ENCODE measurements at places on chromosomes 2 and 18. TPM values are rescaled to one million over a fixed set of nuclear protein-coding genes. Genes with fewer than 3 reads are reported as not detected.

DNA sequence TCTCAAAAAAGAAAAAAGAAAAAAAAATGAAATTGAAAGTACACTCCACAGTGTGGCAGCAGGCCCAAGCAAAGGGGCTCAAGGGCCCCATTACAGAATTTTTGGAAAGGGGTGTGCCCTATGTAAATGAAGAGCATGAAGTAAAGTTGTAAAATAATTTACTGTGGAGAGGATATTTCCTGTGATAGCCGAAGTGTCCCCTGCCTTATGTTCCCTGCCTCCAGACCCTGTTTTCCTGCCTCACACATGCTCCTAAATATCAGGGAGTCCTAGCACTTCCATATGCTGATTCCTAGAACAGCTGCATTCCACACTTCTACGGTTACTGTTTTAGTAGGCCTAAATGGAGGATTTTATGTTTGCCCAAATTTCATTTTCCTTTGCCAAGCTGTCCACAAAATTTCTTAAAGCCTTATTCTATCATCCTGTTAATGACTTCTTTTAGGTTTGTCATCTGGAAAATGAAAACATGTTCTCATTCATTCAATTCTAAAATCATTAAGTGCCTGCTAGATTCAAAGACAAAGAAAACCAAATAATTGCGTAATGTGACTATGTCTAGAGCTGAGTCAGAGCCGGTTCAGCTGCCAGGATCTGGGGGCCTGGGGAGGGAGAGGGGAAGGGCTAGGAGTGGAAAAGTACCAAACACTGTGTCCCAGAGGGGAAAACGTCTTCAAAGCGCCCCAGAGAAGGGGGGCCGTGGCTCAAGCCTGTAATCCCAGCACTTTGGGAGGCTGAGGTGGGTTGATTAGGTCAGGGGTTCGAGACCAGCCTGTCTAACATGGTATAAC lies 25.9 kb upstream of the IMPA2 start:
- H3K4me1 ChIP-seq = no peaks in the 10 kb centered on the region
- DNase-seq = no peak
- H3K27me3 ChIP-seq = no peaks in the 10 kb centered on the region

- H3K27me3 ChIP-seq = no peaks in the 10 kb centered on the region
- H3K4me3 ChIP-seq = no peak overlapping the region
- H3K36me3 ChIP-seq = no peaks in the 10 kb centered on the region
- H3K27ac ChIP-seq = no peak overlapping the region
Observed at GRCh38 chr18:67239826-67240225, 276.7 kb downstream of the DSEL start.

GRCh38 chr2:205171261-205171940 lies 510.9 kb upstream of the NRP2 start:
- no peak for DNase-seq
- H3K4me1 ChIP-seq = no peaks in the 10 kb centered on the region
- no peaks in the 10 kb centered on the region for H3K36me3 ChIP-seq
- H3K4me3 ChIP-seq = no peak overlapping the region

VSNL1 gene
- not detected for total RNA-seq

GRCh38 chr18:78766651-78767533 lies 212.7 kb upstream of the SALL3 start:
- no peaks in the 10 kb centered on the region for H3K27me3 ChIP-seq
- no peaks in the 10 kb centered on the region for H3K36me3 ChIP-seq
- no peaks in the 10 kb centered on the region for H3K4me1 ChIP-seq
- no peak overlapping the region for H3K27ac ChIP-seq
- DNase-seq = no peak

GRCh38 chr18:79790996-79791972 lies 6.5 kb upstream of the KCNG2 start:
- no peak for DNase-seq
- no peaks in the 10 kb centered on the region for H3K36me3 ChIP-seq

DSG1 gene
- total RNA-seq = not detected

Measured in T-cell (primary cell).